ENCODE measurements at places on chromosomes 11 and 22.

- DNase-seq, result no peak
Measured at GRCh38 chr11:71326328-71326940, 74.1 kb upstream of the SHANK2 start.

DNA sequence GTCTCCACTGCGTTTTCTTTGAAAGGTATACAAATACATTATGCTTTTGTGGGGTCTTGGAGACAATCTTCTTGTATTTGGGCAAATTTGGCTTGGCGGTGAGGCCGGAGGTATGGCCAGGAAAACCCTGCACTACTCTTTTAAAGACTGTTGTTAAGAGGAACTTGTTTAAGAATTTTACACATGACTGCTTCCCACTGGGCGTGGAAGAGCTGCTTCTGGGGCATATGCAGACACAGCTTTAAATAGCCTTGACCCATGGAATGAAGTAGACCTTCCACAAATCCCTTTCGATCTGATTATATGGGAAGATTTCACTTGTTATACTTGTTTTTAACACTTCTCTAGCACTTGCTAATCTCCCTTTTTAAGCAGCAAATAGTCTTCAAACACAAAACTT lies 453.6 kb downstream of the MN1 start:
- DNase-seq, result no peak

- DNase-seq, result no peak
Measured at GRCh38 chr11:108142304-108142703, 20.9 kb downstream of the ACAT1 start.

DNA sequence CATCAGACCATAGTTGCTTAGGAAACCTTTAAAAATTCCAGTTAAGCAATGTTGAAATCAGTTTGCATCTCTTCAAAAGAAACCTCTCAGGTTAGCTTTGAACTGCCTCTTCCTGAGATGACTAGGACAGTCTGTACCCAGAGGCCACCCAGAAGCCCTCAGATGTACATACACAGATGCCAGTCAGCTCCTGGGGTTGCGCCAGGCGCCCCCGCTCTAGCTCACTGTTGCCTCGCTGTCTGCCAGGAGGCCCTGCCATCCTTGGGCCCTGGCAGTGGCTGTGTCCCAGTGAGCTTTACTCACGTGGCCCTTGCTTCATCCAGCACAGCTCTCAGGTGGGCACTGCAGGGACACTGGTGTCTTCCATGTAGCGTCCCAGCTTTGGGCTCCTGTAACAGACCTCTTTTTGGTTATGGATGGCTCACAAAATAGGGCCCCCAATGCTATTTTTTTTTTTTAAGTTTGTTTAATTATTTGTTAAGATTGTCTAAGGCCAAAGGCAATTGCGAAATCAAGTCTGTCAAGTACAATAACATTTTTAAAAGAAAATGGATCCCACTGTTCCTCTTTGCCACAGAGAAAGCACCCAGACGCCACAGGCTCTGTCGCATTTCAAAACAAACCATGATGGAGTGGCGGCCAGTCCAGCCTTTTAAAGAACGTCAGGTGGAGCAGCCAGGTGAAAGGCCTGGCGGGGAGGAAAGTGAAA lies 73.4 kb downstream of the NCAPD3 start:
- no peak for DNase-seq

- DNase-seq, result no peak
Measured at GRCh38 chr11:65903068-65903481, 2.9 kb upstream of the FOSL1 start.

- DNase-seq, result no peak
Measured at GRCh38 chr11:119116235-119116594, 5.2 kb upstream of the HINFP start.

DNA sequence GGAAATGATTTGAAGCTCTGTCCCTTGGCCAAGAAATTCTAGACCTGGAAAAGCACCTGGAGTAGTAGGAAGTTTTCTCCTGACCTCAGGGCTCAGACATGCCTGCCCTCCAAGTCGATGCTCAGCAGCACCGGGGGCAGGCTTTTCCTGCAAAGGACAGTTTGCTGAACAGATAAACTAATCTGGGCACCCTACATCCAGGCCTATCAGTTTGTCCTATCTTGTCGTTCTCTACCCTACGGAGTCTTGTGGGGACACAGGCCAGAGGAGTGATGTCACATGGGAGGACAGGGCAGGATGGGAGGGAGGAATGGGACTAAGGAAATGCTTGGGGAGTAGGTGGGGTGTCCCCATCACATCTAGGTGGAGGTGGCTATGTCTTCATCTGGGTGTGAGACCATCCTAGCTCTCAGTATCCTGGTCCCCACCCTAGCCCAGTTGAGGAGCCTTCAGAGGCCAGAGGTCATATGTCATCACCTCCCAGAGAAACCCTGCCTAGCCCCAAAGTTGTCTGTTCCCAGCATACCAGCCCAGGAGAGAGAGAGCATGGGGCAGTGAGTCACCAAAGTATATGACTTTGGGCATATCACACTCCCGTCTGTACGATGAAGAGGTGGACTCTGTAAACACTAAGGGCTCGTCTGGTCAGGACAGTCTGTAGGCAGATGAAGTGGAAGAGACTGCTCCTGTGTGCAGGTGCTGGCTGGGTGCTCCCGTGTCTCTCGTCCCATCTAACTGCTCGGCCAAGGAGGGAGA lies 18.1 kb upstream of the FCHSD2 start:
- no peak for DNase-seq

DNA sequence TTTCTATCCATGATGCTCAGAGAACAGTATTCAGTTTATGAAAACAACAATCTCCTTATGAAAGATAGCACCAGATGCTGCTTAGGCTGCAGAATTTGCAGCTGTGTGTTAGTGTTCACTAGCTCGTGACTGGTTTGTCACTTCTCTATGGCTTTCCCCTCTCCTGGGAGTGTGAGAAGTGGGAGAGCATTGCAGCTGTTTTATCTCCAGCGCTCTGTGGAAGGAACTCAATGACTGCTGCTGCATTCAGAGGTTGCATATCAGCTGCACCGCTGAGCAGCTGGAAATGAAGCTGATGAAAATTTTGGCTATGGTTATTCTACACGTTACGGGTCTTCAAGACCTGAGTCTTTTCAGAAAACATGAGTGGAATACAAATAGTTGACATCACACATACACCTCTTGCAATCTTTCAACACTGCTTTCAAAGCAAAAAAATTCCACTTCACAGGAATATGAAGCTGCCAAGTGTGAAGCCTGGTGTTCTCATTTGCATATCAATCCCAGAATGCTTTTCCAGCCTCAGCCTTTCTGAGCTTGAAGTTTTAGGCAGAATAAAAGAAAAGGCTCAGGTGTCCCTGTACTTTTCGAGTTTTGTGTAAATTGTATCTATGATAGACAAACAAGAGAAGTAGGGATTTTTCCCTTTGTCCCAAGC lies 149.3 kb upstream of the DDI1 start:
- no peak for DNase-seq

- no peak for DNase-seq
Measured at GRCh38 chr11:66178871-66179270, 89.6 kb upstream of the RAB1B start.

Data from fibroblast of skin of left biceps (primary cell).